Prostate gland (tissue), 2 donors: ENCODE measurements at places on chromosomes 3 and 15. TPM values are rescaled to one million over a fixed set of nuclear protein-coding genes. Genes with fewer than 3 reads are reported as not detected.

GRCh38 chr3:119934249-119934648, 152.3 kb downstream of the NR1I2 start:
- H3K4me1 ChIP-seq = no peaks in the 10 kb centered on the region
- H3K4me3 ChIP-seq = no peak overlapping the region
- H3K36me3 ChIP-seq = no peaks in the 10 kb centered on the region
- H3K27me3 ChIP-seq = no peaks in the 10 kb centered on the region
- DNase-seq = no peak

- DNase-seq = no peak
- H3K4me3 ChIP-seq = no peak overlapping the region
Observed at GRCh38 chr15:90131848-90132247, 29.6 kb upstream of the IDH2 start.

DNA sequence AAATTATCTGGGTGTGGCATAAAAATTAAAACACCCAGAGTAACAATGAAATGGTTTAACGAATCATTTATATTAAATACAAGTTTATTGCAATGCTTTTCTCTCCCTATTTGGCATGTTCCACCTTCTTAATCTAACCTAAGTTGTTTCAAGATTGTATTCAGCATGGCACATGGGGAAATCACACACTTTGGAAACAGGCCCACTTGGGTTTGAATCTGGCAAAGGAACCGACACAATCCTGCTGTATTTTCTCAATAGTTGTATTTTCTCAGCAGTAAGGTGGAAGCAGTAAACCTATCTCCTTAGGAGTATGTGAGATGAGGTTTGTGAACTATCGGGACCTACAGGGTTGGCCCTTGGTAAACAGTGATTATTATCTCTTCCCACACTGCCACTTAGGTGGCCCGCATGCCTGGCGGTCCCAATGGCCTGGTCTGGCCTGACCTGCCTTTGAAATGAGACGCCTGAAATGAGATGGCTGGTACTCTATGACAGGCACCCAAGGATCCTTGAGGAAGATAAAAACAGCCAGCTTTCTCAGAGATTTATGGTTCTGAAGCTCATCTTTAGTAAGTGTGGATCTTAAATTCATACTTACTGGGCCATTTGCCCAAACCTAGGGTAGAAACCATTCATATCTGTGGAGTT, 45.3 kb upstream of the VILL start:
- no peak overlapping the region for H3K4me3 ChIP-seq
- peak overlapping the region; percentile 41 for H3K27ac ChIP-seq
- H3K4me1 ChIP-seq = peaks cover 10% of the 10 kb centered on the region
- no peak for DNase-seq
- no peaks in the 10 kb centered on the region for H3K36me3 ChIP-seq

- no peaks in the 10 kb centered on the region for H3K36me3 ChIP-seq
- no peaks in the 10 kb centered on the region for H3K27me3 ChIP-seq
- H3K4me3 ChIP-seq = no peak overlapping the region
- H3K4me1 ChIP-seq = no peaks in the 10 kb centered on the region
- DNase-seq = peak; percentile 50
Observed at GRCh38 chr15:98505611-98506031, 142.7 kb upstream of the IGF1R start.

DNA sequence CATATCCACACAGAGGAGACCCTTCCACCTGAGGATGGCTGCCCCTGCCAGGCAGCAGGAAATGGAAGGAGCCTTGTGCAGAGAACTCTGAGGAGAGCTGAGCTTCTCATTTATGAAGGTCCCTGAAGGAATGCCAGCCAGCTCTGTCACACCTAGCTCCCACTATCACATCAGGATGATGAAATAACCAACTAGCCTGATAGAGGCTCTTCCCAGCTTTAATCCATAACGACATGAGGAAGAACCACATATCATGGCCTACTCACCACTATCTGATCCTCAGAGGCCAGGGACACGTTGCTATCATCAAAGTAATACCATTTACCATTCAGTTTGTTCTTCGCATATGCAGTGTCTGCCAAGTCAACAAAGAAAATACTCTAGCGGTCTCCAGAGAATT, 1.5 kb upstream of the C3orf62 start:
- peak overlapping the region; percentile 98 for H3K27ac ChIP-seq
- H3K4me1 ChIP-seq = peaks cover 21% of the 10 kb centered on the region
- DNase-seq = no peak
- no peaks in the 10 kb centered on the region for H3K27me3 ChIP-seq
- no peak overlapping the region for H3K4me3 ChIP-seq

DNA sequence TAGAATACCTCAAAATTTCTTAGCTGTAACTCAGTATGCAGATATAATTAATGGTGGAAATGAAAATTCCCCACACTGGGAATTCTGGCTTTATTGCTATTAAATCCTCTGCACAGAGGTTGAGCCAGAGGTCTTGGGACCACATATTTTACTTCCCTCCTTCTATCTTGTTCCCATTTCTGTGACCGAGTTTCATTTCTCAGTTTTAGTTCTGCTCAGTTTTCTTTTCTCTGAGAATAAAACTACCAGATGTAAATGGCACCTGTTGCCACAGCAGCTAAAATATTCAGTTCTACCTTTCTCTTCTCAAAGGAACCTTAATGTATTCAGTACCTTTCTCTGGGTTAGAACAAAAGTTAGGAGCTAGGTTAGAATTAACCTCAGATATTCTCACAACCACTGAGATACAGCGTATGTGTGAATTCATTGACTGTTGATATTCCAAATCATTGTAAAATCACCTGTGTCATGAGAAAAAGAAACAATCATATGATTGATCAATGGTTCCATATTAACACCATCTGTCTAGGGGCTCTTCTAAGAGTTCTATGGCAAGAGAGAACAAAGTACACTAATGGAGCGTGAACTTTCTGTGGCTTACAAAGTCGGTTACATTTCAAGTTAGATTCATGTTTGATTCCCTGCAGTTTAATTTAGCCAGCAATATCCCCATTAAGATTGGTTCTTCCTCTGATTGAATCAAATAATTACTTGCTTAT, 374.1 kb downstream of the EFHB start:
- no peak overlapping the region for H3K27ac ChIP-seq
- DNase-seq = no peak
- H3K27me3 ChIP-seq = no peaks in the 10 kb centered on the region
- H3K4me3 ChIP-seq = no peak overlapping the region

GRCh38 chr15:33242669-33243191, 48.2 kb upstream of the FMN1 start:
- no peak overlapping the region for H3K27ac ChIP-seq
- no peaks in the 10 kb centered on the region for H3K27me3 ChIP-seq
- H3K4me3 ChIP-seq = no peak overlapping the region
- H3K4me1 ChIP-seq = no peaks in the 10 kb centered on the region

DNA sequence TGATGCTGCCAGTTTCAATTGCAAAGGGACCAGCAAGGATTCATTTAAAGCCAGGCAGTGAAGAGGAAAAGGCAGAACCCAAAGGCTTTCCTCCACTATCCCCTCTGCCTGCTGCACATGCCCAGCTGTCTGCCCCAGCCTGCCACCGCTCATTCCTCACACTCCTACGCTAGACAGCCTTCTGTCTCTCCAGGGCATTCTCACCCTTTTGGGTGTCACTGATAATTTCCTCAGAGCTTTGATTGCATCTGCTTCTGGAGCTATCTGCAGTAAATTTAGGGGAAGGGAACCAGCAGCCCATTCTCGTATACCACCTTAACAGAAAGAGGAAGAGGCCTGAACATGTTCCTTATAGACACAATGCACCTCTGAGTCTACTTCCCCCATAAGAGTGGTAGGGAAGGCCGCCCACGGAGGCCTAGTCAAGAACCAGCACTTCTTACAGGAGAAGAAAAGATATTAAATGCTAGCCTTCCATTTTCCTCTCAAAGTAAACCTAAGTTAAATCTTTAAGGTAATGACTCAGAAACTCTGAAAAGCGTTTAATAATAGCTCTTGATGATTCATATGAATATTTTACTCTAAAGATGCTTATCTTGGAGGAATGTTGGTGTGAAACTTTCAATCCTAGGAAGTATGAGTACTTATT, 20.9 kb downstream of the NUDT16 start:
- H3K27me3 ChIP-seq = no peaks in the 10 kb centered on the region
- DNase-seq = no peak
- no peaks in the 10 kb centered on the region for H3K4me1 ChIP-seq
- no peaks in the 10 kb centered on the region for H3K36me3 ChIP-seq
- no peak overlapping the region for H3K4me3 ChIP-seq

DNA sequence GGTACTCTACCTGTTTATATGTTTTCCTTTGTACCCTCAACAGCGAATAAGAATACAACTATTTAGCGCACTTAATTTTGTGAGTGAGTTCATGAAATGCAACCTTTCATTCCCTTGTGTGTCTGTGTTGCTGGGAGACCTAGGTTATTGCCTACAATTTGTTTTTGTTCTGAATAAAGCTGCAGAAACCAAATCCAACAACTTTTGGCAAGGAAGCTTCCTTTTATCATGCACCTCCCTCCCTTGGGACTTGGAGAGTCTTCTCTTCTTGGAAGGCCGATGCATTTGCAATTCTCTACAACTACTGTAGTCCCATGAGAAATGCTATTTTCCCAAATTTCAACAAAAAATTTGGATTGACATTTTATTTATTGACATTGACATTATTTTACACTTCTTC, 1002.4 kb upstream of the CADM2 start:
- H3K36me3 ChIP-seq = no peaks in the 10 kb centered on the region
- H3K27me3 ChIP-seq = no peaks in the 10 kb centered on the region
- H3K27ac ChIP-seq = no peak overlapping the region
- no peaks in the 10 kb centered on the region for H3K4me1 ChIP-seq
- no peak for DNase-seq

- no peak overlapping the region for H3K4me3 ChIP-seq
- no peaks in the 10 kb centered on the region for H3K4me1 ChIP-seq
- H3K36me3 ChIP-seq = no peaks in the 10 kb centered on the region
- H3K27ac ChIP-seq = no peak overlapping the region
Observed at GRCh38 chr15:79403501-79403900, 28.6 kb upstream of the MINAR1 start.

GRCh38 chr3:127865941-127866340, 43.6 kb upstream of the MGLL start:
- H3K4me1 ChIP-seq = no peaks in the 10 kb centered on the region
- H3K27me3 ChIP-seq = no peaks in the 10 kb centered on the region
- H3K36me3 ChIP-seq = no peaks in the 10 kb centered on the region

DNA sequence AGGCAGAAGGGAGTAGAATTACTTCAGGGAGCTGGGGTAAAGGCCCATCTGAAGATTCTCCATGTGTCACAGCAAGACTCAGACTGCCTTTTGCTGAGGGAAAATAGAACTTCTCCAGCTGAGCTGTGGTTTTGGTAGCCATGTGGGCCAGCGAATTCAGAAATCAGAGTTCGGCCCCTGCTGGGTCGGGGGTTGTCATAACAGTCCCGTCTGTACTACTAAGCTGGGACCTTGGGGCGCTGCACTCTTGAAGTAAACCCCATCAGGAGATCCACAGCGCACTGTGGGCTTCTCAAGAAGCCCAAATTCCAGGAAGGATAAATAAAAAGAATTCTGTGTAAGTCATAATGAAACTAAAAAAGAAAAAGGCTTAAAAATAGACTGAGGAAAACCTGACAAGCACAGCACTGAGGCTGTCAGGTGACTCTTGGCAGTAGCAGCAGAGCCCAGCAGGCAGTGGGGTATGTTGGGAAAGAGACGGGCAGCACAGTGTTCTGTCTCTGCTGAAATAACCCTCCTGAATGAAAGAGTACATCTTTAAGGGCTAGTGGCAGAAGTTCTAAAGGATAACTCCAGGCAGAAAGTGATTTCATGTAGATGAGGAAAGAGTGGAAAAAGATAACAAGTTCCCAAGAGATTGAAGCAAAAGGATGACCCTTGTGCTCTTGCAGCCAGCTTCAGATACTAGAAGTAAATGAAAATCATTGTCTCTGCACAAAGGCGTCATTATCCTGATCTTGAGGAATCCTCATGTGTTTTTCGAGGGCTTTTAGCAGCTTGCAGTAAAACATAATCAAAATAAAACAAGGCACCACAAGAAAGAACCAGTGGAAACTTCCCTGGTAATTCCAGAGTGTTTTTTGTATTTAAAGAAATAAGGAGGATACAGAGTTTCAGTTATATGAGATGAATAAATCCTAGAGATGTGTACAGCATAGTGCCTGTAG, 74.5 kb downstream of the RAB7A start:
- H3K4me3 ChIP-seq = no peak overlapping the region
- no peaks in the 10 kb centered on the region for H3K36me3 ChIP-seq
- no peaks in the 10 kb centered on the region for H3K27me3 ChIP-seq
- H3K4me1 ChIP-seq = no peaks in the 10 kb centered on the region
- DNase-seq = no peak
- no peak overlapping the region for H3K27ac ChIP-seq

DNA sequence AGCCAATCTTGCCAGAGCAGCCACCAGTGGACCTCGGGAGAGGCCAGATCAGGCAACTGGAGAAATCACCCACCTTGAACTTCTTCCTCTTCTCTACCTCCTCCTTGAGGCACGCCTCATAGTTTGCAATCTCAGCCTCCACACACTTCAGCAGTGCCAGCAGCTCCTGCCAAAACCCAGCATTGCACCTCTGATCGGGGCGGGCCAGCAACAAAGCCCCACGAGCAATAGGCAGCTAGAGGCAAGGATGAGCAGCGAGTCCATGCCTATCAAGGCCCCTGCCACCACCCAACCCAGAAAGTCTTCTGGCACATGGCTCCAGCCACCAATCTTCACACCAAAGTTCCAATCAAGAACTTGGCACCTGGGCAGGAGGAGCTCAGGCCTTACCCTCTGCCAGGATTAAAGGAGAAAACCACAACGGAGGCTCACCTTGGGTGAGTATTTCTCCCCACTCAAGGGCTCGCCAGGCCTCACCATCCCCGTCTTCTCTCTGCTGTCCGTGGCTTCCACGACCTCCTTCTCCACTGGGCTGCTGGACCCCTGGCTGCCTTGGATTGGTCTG, 42.1 kb downstream of the SEMA3G start:
- peaks cover 20% of the 10 kb centered on the region for H3K36me3 ChIP-seq
- H3K4me1 ChIP-seq = peaks cover 5% of the 10 kb centered on the region
- H3K27me3 ChIP-seq = no peaks in the 10 kb centered on the region

- no peaks in the 10 kb centered on the region for H3K36me3 ChIP-seq
- no peak overlapping the region for H3K4me3 ChIP-seq
- no peak overlapping the region for H3K27ac ChIP-seq
- H3K4me1 ChIP-seq = no peaks in the 10 kb centered on the region
Observed at GRCh38 chr3:159234306-159234705, 432.5 kb downstream of the MFSD1 start.

GRCh38 chr15:33908406-33908805, 59.9 kb upstream of the CHRM5 start:
- H3K4me1 ChIP-seq = no peaks in the 10 kb centered on the region
- no peaks in the 10 kb centered on the region for H3K36me3 ChIP-seq
- no peak overlapping the region for H3K27ac ChIP-seq
- DNase-seq = no peak
- no peaks in the 10 kb centered on the region for H3K27me3 ChIP-seq

GRCh38 chr15:38226608-38227266, 25.9 kb upstream of the SPRED1 start:
- DNase-seq = peak; percentile 35
- no peak overlapping the region for H3K27ac ChIP-seq
- H3K4me3 ChIP-seq = no peak overlapping the region
- H3K36me3 ChIP-seq = no peaks in the 10 kb centered on the region
- no peaks in the 10 kb centered on the region for H3K27me3 ChIP-seq
- H3K4me1 ChIP-seq = no peaks in the 10 kb centered on the region

The SLC22A14 gene
- total RNA-seq = 1.5 TPM

The HGD gene
- 47.1 TPM for total RNA-seq

The SSUH2 gene
- 0.27 TPM for total RNA-seq

The CYP19A1 gene
- total RNA-seq = not detected

The BCHE gene
- total RNA-seq = 1.8 TPM

The GOLGA8T gene
- total RNA-seq = not detected

The MINAR1 gene
- total RNA-seq = 0.57 TPM
